ENCODE measurements at places on chromosomes 12 and 14. TPM values are rescaled to one million over a fixed set of nuclear protein-coding genes. Genes with fewer than 3 reads are reported as not detected.

The COCH gene
- 25.7 TPM for total RNA-seq

The OTOGL gene
- total RNA-seq, result not detected

The RERGL gene
- not detected for total RNA-seq

The SALL2 gene
- 0.72 TPM for total RNA-seq

The NTS gene
- total RNA-seq, result 63.5 TPM

The CCDC91 gene
- total RNA-seq, result 27.5 TPM

The ACOT6 gene
- total RNA-seq, result not detected

The RHOJ gene
- total RNA-seq, result not detected

The FITM1 gene
- total RNA-seq, result not detected

The PNN gene
- 41.9 TPM for total RNA-seq

The KRT7 gene
- total RNA-seq, result 4,985 TPM

The PROX2 gene
- total RNA-seq, result not detected

The CD4 gene
- not detected for total RNA-seq

The MFAP5 gene
- total RNA-seq, result 0.37 TPM

The CRIP1 gene
- 1,691 TPM for total RNA-seq

The STAC3 gene
- total RNA-seq, result 0.54 TPM

The RIMBP2 gene
- 0.06 TPM for total RNA-seq

The RFX4 gene
- 0.07 TPM for total RNA-seq

The GRIP1 gene
- 2.1 TPM for total RNA-seq

The CLEC4C gene
- not detected for total RNA-seq

The GALNT16 gene
- total RNA-seq, result 3.3 TPM

The LRTM2 gene
- total RNA-seq, result 0.05 TPM

The IQSEC3 gene
- 0.02 TPM for total RNA-seq

The CDCA3 gene
- 77.6 TPM for total RNA-seq

The BICDL1 gene
- 3.8 TPM for total RNA-seq

The NRXN3 gene
- 1.3 TPM for total RNA-seq

The OR4K5 gene
- not detected for total RNA-seq

The SPTB gene
- total RNA-seq, result 1.7 TPM

The CPNE6 gene
- 0.14 TPM for total RNA-seq

The FAM161B gene
- total RNA-seq, result 1.8 TPM

The CD163L1 gene
- total RNA-seq, result 0.23 TPM

The RAD9B gene
- 0.30 TPM for total RNA-seq

The PLA2G1B gene
- not detected for total RNA-seq

The MYO1H gene
- not detected for total RNA-seq

The TAS2R50 gene
- total RNA-seq, result not detected

The TMTC1 gene
- 0.04 TPM for total RNA-seq

All from A549 treated with dexamethasone at 1 μM for 4 hours (cell line).